Activated CD4-positive, alpha-beta memory T cell treated with anti-CD3 and anti-CD28 coated beads for 36 hours (primary cell): ENCODE measurements at places on chromosomes 1 and 21.

DNA sequence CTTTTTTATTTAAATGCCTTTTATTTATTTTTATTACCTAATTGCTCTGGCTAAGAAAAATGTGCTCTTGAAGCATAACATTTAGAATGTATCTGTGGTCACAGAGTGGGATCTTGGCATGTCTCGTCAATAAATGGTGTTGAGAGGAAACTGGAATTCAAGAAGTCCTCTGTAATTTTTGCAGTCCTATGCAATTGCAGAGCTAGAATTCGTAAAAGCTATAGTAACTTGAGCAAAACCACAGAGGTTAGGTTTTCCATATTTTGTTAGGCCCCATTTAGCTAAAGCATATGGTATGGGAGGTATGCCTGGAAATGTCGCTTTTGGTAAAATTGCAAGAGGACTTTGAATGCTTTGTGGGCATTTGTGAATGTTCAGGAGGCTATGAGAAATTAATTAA is 466.7 kb upstream of the NFIA start:
- DNase-seq = no peak

GRCh38 chr1:113871597-113872113 is at the start of gene PTPN22:
Gene PTPN22 (minus strand): TSS chr1:113871712.
- peak; percentile 89 for DNase-seq

DNA sequence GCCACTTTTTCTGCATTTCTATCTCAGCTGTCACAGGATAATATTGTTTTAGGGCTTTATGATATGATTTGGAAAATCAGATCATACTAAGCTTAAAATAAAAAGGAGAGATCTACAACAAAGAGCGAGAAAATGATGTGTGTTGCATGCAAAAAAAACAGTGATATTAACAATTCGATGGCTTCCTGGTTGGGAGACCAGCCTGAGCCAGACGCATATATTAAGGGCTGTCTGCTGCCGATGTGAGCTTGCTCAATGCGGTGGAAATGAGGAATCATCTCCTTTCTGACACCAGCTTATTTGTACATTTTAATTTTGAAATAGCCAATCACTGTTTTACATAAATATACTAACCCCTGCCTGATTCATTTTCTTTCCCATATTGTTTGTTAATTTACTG is 862.6 kb downstream of the USP25 start:
- no peak for DNase-seq

DNA sequence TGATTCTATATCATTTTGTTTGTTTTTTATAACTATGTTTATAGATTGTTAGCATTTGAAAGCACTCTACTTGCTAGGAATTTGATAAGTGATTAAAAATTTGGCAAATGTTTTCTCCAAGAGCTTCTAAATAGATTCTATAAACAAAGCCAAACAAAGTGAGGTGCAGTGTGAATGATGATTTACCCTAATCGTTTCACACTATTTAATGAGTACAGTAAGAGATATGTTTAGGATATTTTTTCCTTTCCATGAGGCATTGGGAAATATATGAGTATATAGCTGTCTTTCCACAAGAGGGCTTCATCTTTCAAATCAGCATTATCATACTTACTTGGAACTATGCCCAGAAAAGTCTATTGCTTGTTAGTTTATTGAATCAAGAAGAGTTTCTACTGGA is 277.0 kb upstream of the BRINP3 start:
- no peak for DNase-seq

DNA sequence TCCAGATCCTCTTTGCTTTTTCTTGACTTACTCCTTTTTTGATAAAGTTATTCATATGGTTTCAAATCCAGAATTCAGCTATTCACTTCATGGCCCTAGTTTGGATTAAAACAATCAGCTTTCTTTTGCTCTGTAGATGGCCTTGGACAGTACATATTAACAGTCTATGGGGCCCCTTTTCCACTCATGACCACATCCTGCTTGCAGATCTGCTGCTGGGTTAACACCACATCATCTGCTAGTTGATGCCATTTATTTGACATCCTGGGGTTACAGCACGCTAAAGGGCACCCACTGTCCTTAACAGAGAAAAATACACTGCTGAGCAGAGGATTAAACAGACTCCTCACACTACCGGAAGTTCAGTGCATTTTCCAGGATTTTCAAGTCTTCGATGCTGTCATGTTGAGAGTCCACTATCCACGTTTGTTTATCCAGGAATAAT is 941 bp upstream of the IFI16 start:
- DNase-seq = peak; percentile 85

DNA sequence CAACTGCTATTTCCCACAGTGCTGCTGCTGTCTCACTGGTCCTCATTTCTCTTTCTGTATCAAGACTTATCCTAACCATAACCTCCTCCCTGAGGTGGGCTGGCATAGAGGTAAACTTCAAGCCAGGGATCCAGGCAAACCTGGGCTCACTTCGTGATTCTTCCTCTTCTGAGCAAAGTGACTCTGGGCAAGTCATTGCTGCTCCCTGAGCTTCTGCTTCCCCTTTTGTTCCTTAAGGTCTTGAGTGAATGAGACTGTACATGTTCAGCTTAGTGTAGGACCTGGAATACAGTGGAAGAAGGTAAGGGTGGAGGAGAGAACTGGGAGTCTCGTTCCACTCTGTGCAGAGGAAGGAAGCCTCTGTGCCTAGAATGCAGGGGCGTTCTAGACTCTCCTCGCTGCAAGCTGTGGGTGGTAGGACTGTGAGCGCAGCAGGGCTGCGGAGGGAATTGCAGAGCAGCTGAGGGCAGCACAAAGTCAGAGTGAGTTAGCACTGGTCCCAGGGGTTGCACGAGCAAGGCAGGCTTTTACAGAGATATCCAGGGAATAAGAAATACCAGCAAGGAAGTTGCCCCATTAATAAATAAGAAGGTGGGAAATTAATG is 11.4 kb upstream of the ERI3 start:
- no peak for DNase-seq

DNA sequence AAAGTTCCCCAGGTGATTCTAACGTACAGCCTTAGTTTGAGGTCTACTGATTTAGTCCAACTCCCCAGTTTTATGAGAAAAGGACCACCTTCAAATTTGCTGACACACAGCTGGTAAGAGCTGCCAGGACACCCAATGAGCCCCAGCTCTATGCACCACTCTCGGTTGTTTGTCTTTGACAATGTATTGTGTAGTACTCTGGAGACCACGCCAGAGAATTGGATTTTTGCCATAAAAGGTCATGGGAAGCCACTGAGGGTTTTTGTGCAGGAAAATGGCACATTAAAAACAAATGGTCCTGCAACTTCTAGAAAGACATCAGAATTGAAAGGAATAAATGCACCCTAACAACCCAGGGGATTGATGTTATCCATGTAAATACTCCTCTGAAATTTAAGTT is 7.1 kb upstream of the IER5 start:
- DNase-seq = no peak

DNA sequence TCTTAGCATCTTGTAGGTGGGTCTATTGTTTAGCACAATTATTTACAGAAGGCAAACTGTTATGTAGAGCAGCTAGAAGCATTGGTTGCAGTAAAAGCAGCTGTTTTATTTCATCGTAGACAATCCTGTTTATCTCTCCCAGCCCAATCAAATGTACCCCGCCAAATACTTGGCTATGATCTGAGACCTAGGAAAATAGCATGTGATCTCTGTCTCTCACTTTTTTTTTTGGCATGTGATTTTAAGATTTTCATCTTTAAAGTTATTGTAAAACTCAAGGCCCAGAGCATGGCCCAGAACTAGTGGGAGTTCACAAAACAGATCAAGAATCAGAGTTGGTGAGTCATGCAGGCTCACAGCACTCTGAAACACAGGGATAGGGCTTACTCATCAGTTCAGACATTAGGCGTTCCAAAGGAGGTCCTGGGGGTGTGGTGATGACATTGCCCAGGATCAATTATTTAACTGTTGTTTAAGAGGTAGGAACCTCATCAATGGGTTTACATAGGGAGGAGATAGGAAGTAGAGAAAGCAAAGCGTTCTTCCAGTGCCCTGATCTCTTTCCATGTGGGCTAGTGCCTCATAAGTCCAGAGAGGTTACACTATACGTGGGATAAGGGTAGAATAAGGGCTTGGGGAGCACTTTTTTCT is 40.2 kb downstream of the TBX19 start:
- DNase-seq = peak; percentile 42

DNA sequence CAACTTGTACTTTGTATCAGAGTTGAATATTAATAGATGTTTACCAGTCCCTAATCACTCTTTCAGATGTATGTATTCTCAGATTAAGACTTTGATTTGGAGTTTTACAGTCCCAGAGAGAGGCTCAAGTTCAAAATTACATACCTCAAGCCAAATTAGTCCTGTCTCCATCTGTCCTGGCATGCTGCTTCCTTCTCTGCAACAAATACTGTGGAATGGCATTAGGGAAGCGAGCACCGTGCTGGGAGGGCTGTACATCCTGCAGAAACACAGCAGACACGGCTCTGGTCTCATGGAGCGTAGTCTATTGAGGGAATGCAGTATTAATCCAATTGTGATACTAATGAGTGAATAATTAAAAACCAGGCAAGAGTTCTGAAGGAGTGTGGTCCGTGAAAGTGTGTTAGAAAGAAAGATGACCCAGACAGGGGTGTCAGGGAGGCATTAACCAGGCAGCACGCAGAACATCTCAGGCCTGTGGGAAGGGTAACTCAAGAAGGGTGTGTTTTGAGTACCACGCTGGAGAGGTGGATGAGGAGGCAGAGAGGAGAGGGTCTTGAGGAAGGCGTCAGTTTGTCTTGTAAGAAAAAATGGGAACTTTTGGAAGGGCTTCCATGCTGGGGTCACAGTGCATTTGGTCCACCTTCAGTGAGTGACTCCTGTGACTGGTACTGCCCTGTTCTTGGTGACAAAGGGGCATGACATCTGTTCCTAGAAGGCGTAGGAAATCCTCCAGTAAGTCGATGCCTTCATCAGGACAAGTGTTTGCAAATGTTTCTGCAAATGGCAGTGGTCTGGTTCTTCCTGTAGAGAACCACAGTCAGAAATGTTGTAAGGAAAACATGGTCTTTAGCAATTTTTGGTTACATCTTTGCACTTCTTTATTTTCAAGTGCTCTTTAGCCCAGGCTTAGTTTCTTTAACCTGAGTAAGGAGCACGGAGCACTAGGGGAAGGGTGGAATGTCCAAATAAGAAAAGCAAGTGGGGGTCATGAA is 1.6 kb downstream of the RAB4A start:
- DNase-seq = no peak

GRCh38 chr1:66405061-66405460 is 128.9 kb upstream of the SGIP1 start:
- DNase-seq = no peak

DNA sequence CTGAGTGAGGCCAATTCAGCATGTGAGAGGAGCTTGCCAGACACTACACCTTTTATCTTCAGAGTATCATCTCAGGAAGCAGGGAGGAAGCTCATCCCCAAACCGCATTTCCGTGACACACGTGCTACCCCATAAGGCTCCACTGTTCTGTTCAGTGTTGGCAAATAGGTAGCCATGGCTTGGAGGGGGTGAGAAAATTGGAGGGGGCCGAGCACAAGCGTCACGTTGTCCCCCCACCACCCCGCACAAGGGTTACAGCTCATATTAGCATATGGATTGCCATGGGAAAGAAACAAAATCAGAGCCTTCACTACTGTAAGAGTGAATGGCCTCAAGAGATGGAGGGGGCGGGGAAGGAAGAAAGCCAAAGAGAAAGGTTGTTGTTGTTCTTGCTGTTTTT is 46.7 kb downstream of the OLIG1 start:
- DNase-seq = peak; percentile 12

GRCh38 chr1:41758904-41759548 is 159.7 kb downstream of the HIVEP3 start:
- DNase-seq = no peak

DNA sequence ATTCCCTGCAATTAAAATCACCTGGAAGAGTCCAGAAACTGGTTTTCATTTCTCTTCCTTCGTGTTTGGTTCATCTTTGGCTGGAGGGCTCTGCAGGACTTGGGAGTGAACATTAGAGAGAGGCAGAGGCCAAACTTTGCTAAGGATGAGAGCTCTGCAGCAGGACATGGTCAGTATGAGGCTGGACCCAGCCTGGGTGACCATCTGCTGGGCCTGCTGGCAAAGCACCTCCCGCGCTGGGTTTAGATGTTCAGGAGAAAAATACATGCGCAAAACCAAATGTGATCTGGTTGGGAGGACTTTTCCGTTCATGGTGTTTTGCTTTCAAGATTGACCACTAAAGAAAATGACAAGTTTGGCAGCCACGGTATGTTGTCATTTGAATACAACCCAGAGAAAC is 15.9 kb downstream of the KAZN start:
- DNase-seq = no peak

DNA sequence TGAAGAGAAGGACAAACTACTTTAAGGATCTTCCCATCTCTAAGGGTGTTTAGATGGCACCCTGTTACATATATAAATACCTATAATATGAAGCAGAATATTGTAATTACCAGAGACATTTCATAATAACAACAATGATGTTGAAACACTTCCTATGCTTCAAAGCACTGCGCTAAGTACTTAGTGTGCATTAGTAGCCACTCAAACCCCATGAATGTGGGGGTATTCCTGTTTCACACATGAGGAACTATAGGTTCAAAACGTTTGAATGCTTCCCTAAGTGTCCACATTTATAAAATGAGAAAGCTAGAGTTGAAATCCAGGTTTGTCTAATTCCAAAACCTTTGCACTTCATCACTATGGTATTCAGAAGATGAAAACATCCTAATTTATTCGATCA is 18.5 kb upstream of the OR10J5 start:
- DNase-seq = no peak

DNA sequence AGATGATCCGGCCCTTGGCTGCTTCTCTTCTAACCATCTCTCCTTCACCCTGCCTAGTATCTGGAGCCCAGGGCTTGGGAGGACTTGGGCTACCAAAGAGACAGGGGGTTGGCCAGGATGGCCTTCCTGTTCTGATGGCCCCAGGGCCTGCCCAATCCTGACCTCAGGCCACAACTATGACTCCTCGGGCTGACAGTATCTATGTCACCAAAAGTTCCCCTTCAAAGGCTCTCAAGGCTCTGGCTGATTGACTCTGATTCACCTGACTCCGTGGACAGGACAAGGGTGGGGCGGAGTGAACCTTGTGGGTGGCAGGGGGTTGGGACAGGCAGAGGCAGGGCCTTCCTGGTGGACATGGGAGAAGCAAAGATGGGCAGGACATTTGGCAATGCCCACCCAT is 12.7 kb downstream of the MEF2D start:
- DNase-seq = peak; percentile 78

DNA sequence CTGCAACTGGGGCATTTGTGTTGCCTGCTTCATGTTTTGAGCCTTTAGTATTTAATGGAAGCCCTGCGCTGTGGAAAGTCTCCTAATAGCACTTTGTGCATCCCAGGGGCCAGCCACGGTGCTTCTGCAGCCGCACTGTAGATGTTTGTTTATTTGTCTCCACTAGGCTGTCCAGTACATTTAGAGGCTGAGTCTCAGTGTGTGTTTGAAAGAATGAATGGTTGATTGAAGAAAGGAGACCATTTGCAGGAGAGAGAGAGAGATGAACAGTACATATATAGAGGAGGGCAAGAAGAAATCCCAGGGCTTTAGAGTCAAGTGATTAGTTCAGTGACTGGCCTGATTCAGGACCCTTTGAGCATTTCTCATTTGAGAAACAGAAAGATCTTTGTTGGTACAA is 33.9 kb downstream of the MPZL1 start:
- no peak for DNase-seq
